ENCODE measurements at places on chromosomes 3 and 15.

DNA sequence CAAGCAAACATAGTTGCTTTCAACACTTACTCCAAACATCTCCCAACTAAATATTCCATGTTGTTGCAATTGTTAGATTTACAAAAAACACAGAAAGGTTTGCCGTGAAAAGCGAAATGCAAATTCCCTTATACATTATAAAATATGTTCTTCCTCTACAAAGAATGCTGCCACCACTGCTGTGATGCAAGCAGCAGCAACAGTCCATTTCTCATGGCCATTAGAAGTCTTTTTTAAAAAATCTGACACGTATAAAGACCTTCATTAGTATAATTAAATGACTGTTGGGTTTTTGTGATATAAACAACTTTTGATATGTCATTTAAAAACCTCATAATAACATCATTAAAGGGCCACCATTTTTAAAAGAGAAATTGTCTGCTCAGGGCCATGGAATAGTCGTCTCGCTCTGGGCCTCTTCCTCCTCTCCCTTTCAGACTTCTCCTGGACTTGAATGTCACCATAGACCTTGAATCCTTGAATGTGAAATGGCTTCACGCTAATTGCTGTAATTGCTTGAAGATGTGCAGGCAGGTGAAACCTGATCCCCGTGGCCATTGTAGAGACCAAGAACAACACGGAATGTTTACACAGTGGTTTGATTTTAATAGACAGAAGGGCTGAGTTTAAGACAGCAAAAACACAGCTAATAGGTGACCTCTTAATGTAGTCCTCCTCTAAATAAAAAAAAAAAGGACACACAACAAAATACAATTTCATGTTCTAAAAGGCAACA lies 450.4 kb downstream of the FOXP1 start:
- no peak for DNase-seq

GRCh38 chr15:27254801-27255200 lies 283.8 kb downstream of the GABRG3 start:
- DNase-seq = no peak

DNA sequence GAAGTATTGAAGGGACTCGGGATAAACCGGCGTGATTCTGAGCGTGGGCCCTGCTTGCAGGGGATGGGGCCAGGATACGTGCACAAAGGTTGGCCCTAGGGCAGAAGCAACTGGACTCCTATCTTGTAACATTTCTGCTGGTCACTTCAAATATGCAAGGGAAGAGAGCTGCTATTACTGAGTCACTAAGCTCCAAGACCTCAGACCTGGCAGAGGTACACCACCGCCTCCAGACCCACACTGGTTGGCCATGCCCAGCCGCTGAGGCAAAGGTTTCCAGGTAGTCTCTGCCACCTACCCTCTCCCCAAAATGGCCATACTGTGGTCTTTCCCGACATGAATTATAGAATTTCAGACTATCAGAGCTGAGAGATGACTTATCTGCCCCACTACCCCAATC lies 13.4 kb upstream of the STRA6 start:
- no peak for DNase-seq

GRCh38 chr15:31401282-31401681 lies 74.6 kb downstream of the KLF13 start:
- DNase-seq = no peak

GRCh38 chr3:33256249-33256648 lies 21.0 kb upstream of the FBXL2 start:
- DNase-seq = no peak

GRCh38 chr15:93057618-93058017 lies 31.4 kb downstream of the RGMA start:
- no peak for DNase-seq

DNA sequence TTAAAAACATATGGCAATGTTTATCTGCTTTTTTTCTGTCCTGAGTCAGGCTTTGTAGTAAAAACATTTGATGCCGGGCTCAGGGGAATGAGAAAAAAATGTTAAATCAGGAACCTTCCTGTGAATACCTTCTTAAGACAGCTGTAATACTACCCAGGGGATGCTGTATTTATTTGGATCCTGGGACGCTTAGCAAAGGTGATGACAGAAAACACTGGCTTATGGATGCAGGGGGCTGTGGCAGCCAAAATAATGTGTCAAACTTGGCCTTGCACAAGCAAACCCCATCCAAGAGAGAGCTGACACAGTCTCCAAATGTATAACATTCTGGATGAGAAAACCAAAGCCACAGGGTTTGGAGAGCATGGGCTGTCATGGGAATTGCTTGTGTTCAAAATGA lies 438.2 kb upstream of the PROK2 start:
- DNase-seq = no peak

GRCh38 chr3:2839876-2840275 lies 270.3 kb downstream of the IL5RA start:
- no peak for DNase-seq

DNA sequence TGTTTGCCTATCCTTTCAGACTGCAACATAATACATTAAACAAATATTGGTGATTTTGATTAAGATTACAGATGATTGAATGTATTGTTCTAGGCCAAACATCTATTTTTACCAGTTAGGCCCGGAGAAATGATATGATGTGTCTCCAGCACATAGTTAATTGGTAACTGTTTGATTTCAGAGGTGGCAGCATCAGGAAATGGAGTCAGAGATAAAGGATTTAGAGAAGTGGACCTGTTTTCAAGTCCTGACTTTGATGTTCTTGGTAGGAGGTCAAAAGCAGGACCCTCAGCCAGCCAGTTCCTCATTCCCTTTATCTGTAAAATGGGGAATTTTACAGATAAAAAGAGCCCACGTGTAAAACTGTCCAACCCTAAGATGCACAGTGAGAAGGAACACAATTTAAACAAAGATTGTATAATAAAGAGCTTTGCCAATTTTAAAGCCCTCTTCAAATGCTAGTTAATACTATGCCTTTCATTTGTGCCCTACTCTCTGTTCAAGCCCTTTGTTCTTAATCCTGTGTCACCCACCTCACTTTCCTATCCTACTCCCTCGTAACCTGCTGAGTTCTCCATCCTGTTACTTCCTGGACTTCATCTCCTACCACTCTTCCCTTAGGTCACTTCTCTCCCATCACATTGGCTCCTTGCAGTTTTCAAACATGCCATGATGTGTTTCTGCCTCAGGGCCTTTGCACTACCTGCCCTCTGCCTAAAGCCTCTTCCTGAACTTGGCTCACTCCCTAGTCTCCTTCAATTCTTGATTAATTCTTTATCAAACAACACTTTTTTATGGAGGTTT lies 2.5 kb downstream of the TMEM212 start:
- no peak for DNase-seq

DNA sequence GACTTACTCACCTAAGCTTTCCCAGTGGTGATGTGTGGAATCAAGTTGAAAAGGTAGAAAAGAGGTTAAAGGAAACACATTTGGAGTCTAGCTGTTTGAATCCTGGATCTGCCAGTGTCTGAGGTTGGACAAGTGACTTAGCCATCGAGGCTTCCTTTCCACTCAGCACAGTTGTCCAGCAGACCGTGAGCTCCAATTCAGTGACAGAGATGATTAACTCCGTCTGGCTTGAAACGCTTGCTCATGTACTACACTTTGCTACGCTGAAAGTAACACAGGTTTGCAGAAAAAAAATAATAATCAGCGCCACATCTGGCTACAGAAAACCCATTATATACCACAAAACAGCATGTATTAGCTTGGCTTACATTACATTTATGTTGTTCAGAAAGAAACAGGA lies 364.9 kb upstream of the MCTP2 start:
- no peak for DNase-seq

GRCh38 chr15:49832511-49832910 lies 211.7 kb downstream of the DTWD1 start:
- DNase-seq = no peak

DNA sequence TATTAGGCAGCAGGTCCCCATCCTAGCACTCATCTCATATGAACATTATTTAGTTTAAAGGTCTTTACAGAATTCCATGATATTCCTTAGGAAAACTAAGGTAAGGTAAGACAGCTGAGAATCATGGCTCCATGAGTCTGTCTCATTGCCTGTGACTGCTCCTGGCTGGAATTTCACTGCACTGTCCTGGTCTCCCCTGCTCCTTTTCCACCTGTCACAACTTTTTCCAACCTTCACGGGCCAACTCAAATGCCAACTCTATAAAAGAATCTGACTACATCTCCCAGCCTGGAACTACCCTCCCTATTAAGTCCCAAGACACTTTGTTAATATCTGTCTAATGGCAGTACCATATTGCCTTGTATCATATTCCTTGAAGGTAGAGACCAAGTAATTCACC lies 7.6 kb downstream of the CNBP start:
- no peak for DNase-seq

DNA sequence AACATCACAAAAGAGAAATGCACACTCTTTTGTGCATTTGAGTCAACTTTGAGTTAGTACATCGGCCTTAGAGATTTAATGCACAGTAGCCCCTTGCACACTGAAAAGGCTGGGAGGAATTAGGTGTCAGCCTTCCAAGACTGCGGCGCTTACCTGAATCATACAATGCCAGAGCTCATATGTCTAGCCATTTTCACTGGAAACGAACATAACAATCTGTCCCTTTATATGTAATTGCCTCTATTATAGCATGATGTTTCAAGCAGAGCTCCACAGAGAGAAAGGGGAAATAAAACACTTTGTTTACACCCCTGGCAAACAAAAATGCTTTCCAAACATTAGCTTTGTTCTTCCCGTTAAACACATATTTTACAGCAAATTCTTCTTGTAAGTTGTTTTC lies 315.7 kb upstream of the SLCO3A1 start:
- no peak for DNase-seq

GRCh38 chr15:40918799-40919392 lies 10.2 kb upstream of the DLL4 start:
- DNase-seq = no peak

GRCh38 chr3:194999491-194999890 lies 271.5 kb downstream of the XXYLT1 start:
- DNase-seq = no peak

GRCh38 chr3:120275618-120276017 lies 9.4 kb downstream of the GPR156 start:
- no peak for DNase-seq

DNA sequence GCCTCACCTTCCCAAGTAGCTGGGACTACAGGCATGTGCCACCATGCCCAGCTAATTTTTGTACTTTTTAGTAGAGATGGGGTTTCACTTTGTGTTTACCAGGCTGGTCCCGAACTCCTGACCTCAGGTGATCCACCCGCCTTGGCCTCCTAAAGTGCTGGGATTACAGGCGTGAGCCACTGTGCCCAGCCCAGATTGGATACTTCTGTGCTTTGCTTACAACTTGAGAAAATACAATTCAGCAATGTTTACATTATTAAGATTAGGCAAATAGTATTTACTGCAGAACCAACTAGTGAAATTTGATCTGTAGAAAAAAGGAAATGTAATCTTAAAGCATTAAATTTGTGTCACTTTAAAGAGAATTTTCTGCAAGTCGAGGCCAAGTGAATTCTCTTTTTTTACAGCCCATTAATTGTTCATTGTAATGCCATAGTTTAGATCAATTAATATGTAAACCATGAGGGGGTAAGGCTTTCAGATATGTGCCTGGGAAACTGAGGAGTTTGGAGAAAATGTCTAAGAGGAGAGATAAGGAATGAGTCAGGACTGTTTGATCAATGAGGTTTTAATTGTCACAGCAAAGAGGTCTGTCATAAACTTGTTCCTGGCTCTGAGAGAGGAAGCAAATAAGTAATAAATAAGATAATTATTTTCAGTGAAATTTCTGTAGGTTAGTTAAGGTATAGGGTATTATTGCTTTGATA lies 15.3 kb downstream of the PYDC2 start:
- DNase-seq = no peak

DNA sequence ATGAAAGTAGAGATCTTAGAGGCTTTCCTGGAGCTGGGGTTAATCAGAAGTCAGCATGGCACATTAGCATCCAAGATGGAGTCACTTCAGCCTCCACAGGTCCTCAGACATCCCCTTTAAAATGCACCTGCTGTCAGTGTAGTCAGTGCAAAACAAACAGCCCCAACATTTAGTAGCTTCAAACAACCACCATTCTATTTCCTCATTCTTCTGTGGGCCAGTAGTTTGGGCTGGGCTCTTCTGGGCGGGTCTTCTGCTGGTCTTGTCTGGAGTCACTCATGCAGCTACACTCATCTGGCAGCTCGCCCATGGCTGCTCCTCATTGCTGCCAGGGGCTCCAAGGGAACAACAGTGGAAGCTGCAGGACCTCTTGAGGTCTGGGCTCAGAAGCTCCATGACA lies 99.9 kb downstream of the TLE3 start:
- DNase-seq = no peak

GRCh38 chr3:36992806-36993325 lies at the start of gene EPM2AIP1:
Gene EPM2AIP1, minus strand, starts transcription at chr3:36993131. Its CDS starts 54 bp downstream, at chr3:36993077.
- DNase-seq = peak; percentile 95

DNA sequence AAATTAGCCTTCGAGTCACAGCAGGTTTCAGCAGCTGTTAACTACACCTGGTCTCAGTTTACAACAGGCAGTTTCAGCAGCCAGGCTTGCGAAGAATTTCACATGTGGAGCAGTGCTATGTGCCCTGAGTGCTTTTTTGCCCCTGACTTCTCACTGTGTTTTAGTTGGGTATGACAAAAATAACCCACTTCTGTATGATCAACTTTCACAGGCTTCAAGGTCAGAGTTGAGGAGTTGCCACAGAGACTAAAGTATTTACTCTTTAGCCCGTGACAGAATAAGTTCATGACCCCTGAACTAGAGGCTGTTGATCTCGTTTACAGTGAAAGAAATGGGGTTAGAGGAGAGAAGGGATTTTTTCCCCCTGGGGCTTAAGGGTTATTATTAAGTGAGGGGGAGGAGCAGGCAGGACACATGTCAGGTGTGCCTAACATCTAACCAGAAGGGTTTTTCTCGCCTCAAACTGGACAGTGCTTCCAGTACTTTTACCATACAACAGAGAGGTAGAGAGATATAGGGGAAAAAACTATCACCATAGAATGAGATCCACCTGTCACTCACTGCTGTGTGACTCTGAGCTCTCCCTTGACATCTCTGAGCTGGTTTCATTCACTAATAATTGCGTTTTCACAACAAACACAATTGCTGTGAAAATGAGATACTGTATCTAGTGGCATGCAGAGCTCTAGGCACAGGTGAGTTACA lies 14.0 kb upstream of the TOPBP1 start:
- DNase-seq = no peak

DNA sequence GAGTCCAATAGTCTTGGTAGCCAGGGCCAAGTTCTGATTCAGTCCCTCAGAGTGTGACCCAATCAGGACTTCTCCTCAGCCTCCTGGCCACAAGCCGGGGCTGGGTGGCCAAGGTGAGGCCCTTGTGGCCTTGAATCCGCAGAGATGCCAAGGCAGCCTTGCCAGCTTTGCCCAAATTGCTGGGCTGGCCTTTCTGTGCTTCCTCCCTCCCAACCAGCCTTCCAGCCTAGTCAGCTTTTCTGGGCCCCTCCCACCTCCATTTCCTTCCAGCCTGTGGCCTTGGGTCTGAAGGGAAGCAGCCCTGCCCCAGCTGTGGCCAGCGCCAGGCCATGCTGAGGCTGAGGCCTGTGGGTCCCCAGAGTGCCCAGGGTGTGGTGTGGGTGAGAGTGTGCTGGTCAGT lies 34.3 kb upstream of the ANKDD1A start:
- no peak for DNase-seq

Data from activated CD8-positive, alpha-beta memory T cell treated with anti-CD3 and anti-CD28 coated beads, Interleukin-2, amount 50 U/mL, for 48 hours (primary cell).